ENCODE measurements at places on chromosomes 12 and 14.

DNA sequence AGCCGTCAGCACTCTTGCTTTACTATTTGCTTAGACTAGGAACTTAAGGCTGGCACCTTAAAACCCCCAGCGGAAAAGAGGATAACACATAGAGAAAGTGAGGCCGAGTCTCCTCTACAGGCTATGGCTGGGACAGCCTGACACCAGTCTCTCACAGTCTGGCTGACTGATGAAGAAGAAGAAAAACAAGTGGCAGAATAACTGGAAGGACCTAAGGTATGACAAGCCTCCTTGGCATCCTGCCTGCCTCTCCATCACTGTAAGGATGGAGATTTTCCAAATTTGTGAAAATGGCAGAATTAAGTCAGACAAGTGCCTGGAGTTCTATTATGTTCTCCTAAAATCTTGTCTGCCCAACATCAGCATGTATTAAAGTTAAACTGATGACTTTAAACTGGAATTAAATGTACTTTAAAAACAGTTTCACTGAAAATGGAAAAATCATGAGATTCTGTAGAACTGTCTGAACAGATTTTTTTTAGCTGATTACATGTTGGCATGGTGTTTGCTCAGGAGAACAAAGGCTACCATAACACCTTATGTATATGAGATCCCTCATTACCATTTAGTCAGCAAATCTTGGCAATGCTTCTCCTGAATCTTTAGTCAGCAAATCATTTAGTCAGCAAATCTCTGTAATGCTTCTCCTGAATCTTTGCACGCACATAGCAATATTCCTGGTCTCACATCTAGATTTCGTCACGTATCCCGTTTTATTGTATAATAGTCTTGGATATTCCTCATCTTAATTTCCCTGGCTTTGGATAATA, 140.3 kb upstream of the AEBP2 start:
- DNase-seq, result no peak

DNA sequence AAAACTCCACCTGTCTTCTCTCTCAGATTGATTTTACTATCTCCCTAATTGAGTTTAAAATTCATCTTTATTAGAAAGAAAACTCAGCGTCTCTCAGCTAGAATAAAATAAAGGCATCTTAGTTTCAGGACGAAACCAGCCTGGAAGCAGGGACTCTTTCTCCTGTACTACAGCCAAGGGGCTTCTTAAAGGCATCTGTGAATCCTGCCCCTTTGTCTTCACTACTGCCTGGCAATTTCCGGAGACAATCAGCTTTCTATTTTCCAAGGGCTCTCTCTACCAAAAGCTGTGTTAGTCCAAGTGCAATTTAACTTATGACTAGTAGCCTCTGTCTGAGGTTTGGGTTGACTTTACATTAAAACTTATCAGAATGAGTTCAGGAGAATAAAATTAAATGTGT, 623.3 kb upstream of the FOXG1 start:
- no peak for DNase-seq

DNA sequence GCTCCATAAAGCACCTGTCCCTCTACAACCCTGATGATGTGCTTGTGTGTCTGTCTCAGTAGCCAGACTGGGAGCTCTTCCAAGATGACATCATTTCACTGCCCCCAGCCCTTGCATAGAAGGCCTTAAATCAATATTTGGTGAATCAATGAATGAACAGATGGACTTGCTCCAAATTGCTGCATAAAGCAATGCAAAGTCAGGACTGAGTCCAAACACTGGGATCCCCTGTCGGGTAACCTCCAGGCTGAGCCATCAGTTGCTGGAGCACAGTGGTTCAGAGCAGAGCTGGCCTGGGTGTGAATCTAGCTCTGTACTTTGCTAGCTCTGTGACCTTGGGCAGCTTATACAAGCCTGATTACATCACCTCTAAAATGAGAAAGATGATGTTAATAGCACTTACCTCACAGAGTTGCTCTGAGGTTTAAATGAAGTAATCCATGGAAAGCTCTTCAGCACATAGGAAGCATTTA, 120.3 kb upstream of the VASH1 start:
- DNase-seq, result no peak

- DNase-seq, result no peak
These were observed 304.4 kb downstream of the MED13L start for GRCh38 chr12:115973066-115973465.

- DNase-seq, result no peak
These were observed 10.5 kb downstream of the ZFP36L1 start for GRCh38 chr14:68782091-68782981.

DNA sequence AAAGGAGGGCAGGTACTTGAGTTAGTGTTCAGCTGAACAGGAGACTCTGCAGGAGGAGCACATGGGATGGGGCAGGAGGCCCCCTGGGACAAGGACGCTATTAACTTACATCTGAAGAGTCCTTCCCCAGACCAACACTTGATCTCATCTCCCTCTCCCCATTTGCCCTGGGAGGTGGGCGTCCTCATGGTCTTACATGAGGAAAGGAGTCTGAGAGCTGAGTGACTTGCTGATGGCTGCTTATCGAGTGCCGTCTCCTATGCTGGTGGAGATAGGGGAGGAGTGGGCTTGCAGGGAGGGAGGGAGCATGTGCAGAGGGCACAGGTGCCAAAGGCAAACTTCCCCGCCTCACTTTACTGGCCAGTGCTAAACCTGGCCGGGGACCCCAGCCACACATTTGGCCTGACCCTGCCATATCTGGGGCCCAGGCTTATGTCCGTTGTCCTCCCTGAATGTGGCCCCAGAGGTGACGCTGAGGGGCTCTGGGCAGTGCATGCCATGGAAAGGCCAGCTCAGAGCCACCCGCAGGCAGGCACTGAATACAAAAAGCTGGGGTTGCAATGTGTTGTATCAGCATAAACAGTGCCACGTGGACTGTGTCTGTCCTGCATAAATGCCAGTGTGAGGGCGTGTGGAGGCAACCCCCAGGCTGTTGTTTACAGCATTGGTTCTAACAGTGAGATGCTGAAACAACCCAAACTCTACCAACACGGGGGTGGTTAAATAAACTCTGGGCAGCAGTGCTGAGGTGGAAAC, 29.4 kb downstream of the FAIM2 start:
- no peak for DNase-seq

DNA sequence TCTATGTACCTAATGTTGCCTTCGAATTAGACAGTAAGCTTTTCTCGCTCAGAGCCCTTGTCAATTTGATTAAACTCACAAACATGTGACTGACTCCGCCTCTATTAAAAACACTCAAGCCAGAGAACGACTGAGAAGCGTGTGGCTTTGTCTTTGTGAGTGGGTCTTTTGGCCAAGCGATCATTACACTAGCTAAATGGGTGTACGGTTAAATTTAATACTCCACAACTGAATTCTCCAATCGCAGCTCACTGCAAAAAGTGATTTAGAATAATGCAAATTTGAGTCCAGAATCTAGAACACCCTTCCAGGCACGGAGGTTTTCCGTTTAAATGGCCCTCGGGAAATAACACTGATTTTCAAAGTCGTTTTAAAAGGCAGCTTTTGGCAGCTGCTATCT, 253.7 kb downstream of the EFCAB11 start:
- DNase-seq, result no peak

DNA sequence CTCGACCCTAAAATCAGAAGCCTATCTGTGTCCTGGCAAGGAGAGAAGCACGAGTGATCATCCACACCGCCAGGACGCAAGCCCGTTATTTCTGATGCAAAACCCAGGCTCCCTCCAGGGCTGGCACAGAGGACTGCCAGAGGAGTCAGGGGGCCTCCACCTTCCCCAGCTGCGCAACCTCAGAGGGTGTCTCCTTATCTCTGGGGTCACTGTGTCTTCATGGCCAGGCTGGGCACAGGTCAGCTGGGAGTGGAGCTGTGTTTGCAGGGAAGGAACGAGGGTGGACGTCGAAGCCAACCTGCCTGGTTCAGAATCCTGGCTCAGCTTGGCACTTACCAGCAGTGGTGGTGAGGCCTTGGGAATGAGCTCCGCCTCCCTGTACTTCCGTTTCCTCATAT, 12.0 kb upstream of the SERPINA3 start:
- DNase-seq, result no peak

DNA sequence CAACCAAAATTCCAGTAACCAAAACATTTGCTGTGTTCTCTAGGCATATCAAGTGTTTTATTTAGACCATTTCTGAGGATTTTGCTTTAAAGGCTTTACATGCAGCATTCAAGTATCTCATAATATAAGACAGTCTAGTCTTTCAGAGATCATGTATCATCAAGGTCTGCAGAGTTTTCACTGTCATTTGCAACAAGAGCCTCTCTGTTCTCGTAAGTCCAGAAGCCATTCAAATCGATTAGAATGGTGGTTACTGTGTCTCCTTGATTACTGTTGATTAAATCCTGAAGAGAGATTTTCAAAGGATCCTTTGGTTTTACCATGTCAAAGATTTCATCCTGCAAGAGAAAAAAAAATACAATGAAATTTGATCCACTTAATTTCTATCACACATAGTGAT, 36.3 kb downstream of the PPP2R3C start:
- no peak for DNase-seq

DNA sequence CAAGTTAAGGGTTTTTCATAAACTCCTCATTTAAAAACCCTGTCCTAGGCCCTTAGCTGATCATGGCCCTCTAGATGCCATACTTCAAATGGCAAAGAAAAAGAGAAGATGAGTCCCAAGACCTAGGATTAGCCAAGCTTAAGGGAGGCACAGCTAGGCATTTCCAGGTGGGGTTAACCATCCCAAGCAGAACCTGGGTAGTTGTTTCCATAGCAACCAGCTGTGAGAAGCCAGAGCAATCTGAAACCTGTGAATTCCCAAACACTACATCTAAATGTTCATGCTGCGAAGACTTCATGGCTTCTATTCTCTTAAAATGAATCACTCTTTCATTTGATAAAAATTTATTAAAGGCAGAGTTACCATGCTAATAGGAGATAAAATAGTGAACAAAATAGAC, 372.9 kb downstream of the C12orf50 start:
- no peak for DNase-seq

- no peak for DNase-seq
These were observed 229.2 kb downstream of the EMP1 start for GRCh38 chr12:13425766-13426165.

DNA sequence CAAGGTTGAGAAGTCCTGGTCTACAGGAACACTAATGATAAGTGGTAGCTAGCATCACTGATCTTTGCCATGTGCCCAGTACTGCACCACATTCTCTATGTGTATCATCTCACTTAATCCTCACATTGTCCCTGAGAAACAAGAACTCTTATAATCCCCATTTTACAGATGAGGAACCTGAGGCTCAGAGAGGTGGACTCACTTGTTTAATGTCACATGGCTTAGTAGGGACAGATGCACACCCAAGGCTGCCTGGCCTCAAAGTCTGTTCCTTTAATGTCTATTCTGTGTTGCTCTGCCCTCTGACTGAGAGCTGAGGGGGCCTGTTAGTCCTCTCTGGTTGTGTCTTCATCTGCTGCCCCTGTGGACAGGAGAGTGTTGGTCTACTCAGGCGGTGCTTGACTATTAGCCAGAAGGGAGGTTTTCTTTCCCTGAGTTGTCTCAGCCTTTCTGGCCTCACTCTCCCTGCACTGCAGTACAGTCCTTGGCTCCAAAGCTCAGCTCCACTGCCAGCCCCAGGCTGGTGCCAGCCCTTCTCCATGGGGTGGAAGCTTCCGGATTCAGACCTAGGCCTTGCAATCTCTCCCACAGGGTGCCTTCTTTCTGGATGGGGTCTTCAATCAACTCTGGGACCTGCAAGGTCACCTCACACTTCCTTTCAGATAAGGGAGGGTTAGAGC, 4.9 kb upstream of the DYNLL1 start:
- no peak for DNase-seq

DNA sequence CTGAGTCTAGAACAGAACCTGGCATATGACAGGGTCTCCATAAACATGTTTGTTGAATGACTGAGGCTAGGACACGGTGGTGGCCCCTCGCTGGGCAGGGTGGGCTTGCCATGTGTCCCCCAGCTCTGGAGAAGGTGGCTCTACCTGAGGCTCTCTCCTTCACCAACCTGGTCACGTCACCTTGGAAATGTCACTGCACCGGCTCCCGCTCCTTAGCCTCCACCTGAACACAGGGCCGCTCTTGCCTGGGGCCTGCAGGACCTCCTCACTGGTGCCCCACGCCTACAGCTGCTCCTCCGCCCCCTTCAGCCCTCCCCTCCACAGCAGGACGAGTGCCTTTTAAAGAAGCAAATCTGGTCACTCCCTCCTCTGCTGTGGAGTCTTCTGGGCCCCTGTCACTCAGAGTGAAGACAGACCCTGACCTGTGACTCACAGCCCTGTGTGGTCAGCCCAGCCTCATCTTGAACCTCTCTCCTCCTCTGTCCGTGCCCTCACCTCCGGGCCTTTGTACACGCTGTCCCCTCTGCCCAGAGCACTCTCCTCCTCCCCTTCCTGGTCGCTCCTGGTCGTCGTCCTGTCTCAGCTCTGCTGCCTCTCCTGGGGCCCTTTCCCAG, 81.0 kb downstream of the ADGRD1 start:
- DNase-seq, result no peak

- no peak for DNase-seq
These were observed 5.8 kb upstream of the DHH start for GRCh38 chr12:49100380-49100779.

DNA sequence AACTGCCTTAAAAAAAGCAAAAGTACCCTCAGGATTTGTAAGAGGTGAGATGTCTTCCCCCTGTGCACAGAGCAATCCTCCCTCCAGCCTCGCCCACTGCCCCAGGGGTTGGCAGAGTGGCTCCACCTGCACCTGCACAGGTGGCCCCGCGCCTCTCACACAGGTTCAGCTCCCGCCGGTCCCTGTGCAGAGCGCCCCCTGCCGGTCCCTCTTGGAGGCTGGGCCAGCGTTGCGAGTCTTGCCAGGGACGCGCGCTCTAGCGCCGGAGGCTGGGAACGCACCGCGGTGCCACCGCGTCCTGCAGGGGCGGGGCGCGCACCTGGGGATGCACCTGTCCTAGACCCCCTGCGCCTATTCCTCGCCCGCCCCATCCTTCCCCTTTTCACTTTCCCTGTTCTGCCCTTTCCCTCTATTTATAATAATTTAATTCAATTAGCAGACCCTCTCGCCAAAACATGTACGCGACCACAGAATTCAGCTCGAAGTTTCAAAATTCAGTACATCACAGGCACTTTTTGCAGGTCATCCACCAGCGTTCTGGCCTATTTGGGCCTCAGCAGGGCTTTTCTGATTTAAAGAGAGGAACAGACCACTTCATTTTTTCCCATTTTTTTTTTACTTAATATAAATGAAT, 618.6 kb downstream of the AACS start:
- DNase-seq, result no peak

- no peak for DNase-seq
These were observed 5.0 kb downstream of the STAT6 start for GRCh38 chr12:57106021-57106708.

- no peak for DNase-seq
These were observed 69.0 kb downstream of the WSCD2 start for GRCh38 chr12:108198043-108198442.

DNA sequence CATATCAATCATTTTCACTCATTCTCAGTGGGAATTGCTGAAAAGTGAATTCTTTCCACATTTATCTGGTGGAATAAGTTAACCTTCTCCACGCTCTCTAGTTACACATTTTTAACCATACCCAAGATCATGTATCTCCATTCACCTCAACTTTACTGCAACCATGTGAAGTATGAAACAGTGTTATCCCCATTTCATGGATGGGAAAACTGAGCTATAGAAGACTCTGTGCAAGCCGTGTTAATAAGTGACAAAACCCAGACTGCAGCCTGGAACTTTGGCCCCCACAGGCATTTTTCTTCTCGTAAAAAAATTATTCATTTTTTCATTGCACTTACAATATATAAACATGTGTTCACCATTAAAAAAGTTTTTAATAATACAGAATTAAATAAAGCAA, 82.4 kb upstream of the CCND2 start:
- DNase-seq, result no peak

- DNase-seq, result no peak
These were observed 16.4 kb downstream of the IPO8 start for GRCh38 chr12:30679241-30679640.

All from SIG-M5 (cell line).